SJCRH30 (cell line): ENCODE measurements at places on chromosomes 12 and 14.

- no peak for DNase-seq
- no peak overlapping the region for H3K27ac ChIP-seq
- H3K36me3 ChIP-seq: no peaks in the 10 kb centered on the region
- H3K4me1 ChIP-seq: peaks cover 19% of the 10 kb centered on the region
- H3K27me3 ChIP-seq: no peaks in the 10 kb centered on the region
- no peak overlapping the region for H3K4me3 ChIP-seq
These were observed 19.9 kb downstream of the LRTM2 start for GRCh38 chr12:1839956-1840951.

DNA sequence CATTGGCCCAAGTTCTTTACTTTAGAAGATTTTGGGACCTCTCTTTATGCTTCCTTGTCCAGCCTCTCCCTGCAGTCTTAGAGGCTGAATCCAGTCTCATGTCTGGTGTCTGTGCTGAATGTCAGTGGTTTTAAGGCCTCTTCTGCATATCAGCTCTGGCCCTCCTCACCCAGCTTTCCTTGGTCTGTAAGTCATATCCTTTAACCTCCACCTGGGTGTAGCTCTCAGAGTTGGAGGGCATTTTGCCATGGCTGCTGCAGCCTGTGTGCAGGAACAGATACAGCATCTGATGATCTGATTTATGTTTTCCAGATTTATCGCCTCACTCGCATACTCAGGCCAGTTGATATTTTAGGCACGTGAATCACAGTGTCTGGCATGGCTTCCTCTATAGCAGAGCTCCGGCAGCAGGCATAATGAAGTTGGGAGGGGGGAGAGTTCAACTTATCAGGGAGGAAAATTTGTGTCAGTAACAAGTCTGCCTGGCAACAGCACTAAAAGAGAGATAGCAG is 335.0 kb downstream of the PCNX1 start:
- no peaks in the 10 kb centered on the region for H3K4me1 ChIP-seq
- H3K36me3 ChIP-seq: no peaks in the 10 kb centered on the region
- no peak for DNase-seq
- H3K27ac ChIP-seq: no peak overlapping the region
- H3K4me3 ChIP-seq: no peak overlapping the region
- H3K27me3 ChIP-seq: no peaks in the 10 kb centered on the region

- H3K27ac ChIP-seq: no peak overlapping the region
- peaks cover 20% of the 10 kb centered on the region for H3K4me1 ChIP-seq
- no peaks in the 10 kb centered on the region for H3K27me3 ChIP-seq
- peak; percentile 15 for DNase-seq
- no peaks in the 10 kb centered on the region for H3K36me3 ChIP-seq
These were observed 102.7 kb downstream of the DACT1 start for GRCh38 chr14:58740379-58740935.

- no peak overlapping the region for H3K4me3 ChIP-seq
- no peak for DNase-seq
- no peaks in the 10 kb centered on the region for H3K36me3 ChIP-seq
- H3K27ac ChIP-seq: no peak overlapping the region
- no peaks in the 10 kb centered on the region for H3K27me3 ChIP-seq
- peaks cover 23% of the 10 kb centered on the region for H3K4me1 ChIP-seq
These were observed 15.9 kb upstream of the BLTP3B start for GRCh38 chr12:100158535-100158934.

- no peaks in the 10 kb centered on the region for H3K36me3 ChIP-seq
- peaks cover 22% of the 10 kb centered on the region for H3K4me1 ChIP-seq
- H3K27me3 ChIP-seq: no peaks in the 10 kb centered on the region; the same call in 1 of the 2 replicates
- peak overlapping the region; percentile 64 for H3K4me3 ChIP-seq
- no peak for DNase-seq
- no peak overlapping the region for H3K27ac ChIP-seq
These were observed 573 bp downstream of the CKB start for GRCh38 chr14:103521951-103522563.

- H3K27me3 ChIP-seq: no peaks in the 10 kb centered on the region
- no peak overlapping the region for H3K27ac ChIP-seq
- no peaks in the 10 kb centered on the region for H3K36me3 ChIP-seq
- no peak for DNase-seq
These were observed 48.5 kb downstream of the IFNG-AS1 start for GRCh38 chr12:68037616-68038255.

- no peaks in the 10 kb centered on the region for H3K27me3 ChIP-seq
- H3K27ac ChIP-seq: no peak overlapping the region
- H3K4me3 ChIP-seq: no peak overlapping the region
- peaks cover 18% of the 10 kb centered on the region for H3K36me3 ChIP-seq
These were observed 1.1 kb downstream of the BTBD6 start for GRCh38 chr14:105249182-105250007.

DNA sequence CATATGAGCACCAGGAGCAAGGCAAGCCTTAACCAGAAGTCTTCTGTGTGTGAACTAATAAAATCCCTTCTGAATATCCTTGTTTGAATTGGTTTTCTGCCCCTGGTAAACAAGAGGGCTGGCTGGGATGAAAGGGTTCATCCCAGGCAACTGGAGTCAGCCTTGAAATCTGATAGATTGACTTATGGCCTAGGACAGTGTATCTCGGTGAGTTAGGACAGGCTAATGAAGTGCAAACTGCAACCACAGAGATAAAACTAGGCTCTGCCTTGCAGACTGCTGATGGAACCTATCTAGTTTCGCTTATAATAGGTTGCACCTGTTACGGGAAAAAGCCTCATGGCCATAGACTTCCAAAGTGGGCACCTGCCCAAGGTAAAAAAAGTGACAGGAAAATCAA is 451.9 kb upstream of the NOVA1 start:
- H3K4me1 ChIP-seq: no peaks in the 10 kb centered on the region
- no peaks in the 10 kb centered on the region for H3K27me3 ChIP-seq
- no peaks in the 10 kb centered on the region for H3K36me3 ChIP-seq
- DNase-seq: no peak
- H3K27ac ChIP-seq: no peak overlapping the region

DNA sequence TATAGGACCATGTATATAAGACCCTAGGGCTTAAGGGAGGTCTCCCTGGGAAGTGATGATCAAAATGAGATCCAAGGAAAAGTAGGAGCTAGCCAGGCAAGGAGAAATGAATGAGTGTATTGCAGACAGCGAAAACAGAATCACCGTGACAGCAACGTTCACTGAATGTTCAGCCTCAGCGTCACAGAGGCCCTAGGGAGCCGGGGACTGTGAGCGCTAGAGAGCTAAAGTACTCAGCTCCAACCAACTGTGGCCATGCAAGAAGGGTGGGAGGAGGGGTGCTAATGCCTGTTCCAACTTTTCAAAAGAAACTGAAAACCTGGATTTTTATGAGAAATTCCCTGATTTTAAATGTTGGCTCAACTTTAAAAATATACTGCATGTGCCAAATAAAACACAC is 105.5 kb upstream of the CCND2 start:
- no peak overlapping the region for H3K27ac ChIP-seq
- no peak for DNase-seq
- no peaks in the 10 kb centered on the region for H3K36me3 ChIP-seq

DNA sequence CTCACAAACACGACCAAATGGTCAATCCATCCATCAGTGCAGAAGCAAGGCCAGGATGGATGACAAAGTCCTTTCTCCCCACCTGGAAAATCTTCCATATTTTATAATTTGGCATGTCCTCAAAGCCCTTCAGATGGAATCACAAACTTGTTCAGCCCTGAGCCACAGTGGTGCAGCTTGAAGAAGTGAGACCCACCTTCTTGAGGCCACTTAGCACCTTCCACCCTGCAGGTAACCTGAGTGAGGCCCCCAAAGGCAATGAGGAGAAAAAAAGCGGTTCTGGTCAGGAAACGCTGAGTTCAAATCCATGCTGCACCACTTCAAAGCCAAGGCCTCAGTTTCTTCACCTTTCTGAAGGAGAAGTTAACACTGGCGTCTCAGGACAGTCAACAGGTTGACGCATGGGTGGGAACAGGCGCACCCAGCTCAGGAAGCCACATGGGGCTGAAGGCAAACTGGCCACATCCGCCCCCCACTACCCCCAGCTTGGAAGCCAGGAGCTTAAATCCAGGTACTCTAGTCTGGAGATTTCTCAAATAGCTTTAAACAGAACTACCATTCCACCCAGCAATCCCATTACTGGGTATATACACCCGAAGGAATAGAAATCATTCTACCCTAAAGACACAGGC is 320.4 kb downstream of the BCL11B start:
- H3K4me1 ChIP-seq: peaks cover 12% of the 10 kb centered on the region
- no peaks in the 10 kb centered on the region for H3K27me3 ChIP-seq
- no peak overlapping the region for H3K27ac ChIP-seq
- DNase-seq: no peak

DNA sequence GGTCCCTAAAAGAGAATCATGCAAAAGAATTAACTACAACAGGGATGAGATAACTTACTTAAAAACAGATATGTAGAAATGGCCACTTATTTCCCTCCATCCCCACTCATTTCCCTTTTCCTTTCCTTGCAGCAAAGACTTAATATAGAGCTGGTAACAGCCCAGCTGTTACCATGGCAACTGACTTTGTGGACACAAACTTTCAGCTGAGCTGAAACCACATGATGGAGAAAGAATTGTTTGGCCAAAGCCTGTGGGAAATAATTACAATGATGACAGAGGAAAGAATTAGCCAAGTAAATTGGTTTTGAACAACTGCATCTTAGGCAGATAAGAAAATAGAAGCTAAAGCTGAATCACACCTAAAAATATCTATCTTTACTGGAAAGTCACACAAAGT is 364.9 kb downstream of the GALC start:
- peaks cover 21% of the 10 kb centered on the region for H3K4me1 ChIP-seq
- peak overlapping the region; percentile 23; the same call in 1 of the 2 replicates for H3K27ac ChIP-seq
- no peaks in the 10 kb centered on the region for H3K36me3 ChIP-seq
- peak; percentile 58 for DNase-seq

GRCh38 chr12:750366-751191 is 1.8 kb upstream of the WNK1 start:
- H3K4me1 ChIP-seq: peaks cover 5% of the 10 kb centered on the region
- peak overlapping the region; percentile 92 for H3K27ac ChIP-seq
- peaks cover 2% of the 10 kb centered on the region; the same call in 1 of the 2 replicates for H3K36me3 ChIP-seq
- H3K27me3 ChIP-seq: no peaks in the 10 kb centered on the region
- peak; percentile 33 for DNase-seq

GRCh38 chr14:103698380-103699260 is 16.6 kb downstream of the XRCC3 start:
- no peak overlapping the region for H3K27ac ChIP-seq
- peaks cover 50% of the 10 kb centered on the region for H3K36me3 ChIP-seq
- DNase-seq: no peak
- no peaks in the 10 kb centered on the region for H3K27me3 ChIP-seq
- H3K4me1 ChIP-seq: peaks cover 36% of the 10 kb centered on the region
- no peak overlapping the region for H3K4me3 ChIP-seq

- no peaks in the 10 kb centered on the region for H3K27me3 ChIP-seq
- no peak overlapping the region for H3K4me3 ChIP-seq
- H3K27ac ChIP-seq: no peak overlapping the region
- no peak for DNase-seq
- H3K36me3 ChIP-seq: no peaks in the 10 kb centered on the region
These were observed 516.3 kb upstream of the NOVA1 start for GRCh38 chr14:27114180-27114579.

DNA sequence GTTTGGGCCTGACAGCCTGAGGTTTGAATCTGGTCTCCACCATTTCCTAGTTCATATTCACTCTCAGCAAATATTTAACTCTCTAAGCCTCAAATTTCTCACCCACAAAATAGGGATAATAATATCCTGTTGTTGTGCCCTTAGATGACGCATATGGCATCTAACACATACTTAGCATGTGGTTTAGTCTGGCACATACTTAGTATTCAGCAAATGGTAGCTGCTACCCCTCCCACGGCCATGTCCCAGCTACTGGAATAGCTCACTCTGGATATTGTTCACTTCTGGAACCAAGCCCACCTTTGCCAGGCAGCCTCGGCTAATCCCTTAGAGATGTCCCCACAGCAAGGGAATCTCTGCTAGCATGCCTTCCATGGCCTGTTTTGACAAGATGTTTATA is 53.3 kb downstream of the BICD1 start:
- no peak for DNase-seq
- H3K4me1 ChIP-seq: peaks cover 12% of the 10 kb centered on the region
- H3K27ac ChIP-seq: no peak overlapping the region
- H3K4me3 ChIP-seq: no peak overlapping the region
- H3K27me3 ChIP-seq: no peaks in the 10 kb centered on the region

- H3K4me1 ChIP-seq: peaks cover 22% of the 10 kb centered on the region
- H3K27me3 ChIP-seq: peaks cover 4% of the 10 kb centered on the region; the same call in 1 of the 2 replicates
- H3K36me3 ChIP-seq: no peaks in the 10 kb centered on the region
- no peak for DNase-seq
These were observed 5.5 kb downstream of the CEBPE start for GRCh38 chr14:23113431-23114119.

DNA sequence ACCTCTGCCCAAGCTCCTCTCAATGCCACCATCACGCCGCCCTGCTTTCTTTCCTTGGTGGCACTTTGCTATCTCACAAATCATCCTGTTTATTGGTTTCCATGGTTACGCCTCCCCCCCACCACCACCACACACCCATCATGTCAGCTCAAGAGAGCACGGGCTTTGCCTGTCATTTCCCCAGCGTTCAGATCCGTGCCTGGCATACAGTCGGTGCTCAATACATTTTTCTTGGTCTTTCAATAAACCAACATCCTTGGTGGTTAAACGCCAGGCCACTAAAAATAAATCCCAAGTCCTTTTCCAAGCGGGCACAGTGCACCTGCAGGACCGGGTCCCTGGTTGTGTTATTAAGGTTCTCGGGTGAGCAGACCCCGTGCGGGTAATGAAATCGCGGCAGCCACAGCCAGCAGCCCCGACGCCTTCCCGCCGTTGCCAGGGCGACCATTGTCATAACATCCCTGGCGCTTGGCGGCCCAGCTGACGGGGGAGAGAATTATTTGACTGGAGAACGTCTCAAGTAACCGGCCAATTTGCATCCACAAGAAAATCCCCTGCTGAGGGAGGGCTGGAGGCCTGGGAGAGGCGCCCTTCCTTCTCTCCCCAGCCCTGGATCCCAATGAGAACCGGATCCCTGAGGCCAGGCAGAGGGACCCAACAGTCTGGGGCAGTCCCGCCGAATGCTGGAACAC is 92.9 kb downstream of the KSR2 start:
- no peaks in the 10 kb centered on the region for H3K4me1 ChIP-seq
- no peak overlapping the region for H3K4me3 ChIP-seq
- no peaks in the 10 kb centered on the region for H3K36me3 ChIP-seq
- H3K27ac ChIP-seq: no peak overlapping the region

- H3K27me3 ChIP-seq: no peaks in the 10 kb centered on the region
- no peak overlapping the region for H3K4me3 ChIP-seq
- H3K4me1 ChIP-seq: no peaks in the 10 kb centered on the region
- peak; percentile 6 for DNase-seq
These were observed 105.1 kb downstream of the NDUFA12 start for GRCh38 chr12:94898388-94898787.
